Activated CD8-positive, alpha-beta T cell treated with anti-CD3 and anti-CD28 coated beads for 36 hours (primary cell): ENCODE measurements at places on chromosomes 1 and 21.

DNA sequence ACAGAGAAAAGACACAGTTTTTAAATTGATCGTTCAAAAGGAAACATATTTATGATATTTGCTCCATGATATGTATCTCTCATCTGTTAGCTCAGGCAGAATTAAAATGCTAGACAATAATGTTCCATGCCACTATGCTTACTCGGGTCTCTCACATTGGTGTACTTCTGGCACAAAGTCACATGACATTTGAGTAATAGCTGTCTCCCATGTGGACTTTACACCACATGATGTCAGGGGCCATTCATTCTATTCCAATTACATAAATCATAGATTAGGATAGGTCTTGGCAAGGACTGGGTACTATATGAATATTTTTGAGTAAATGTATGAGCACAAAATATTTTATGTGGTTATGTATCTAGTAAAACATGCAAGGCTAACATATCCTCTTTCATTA lies 648.4 kb downstream of the PLA2G4A start:
- no peak overlapping the region for H3K27ac ChIP-seq
- H3K4me3 ChIP-seq: no peak overlapping the region
- H3K27me3 ChIP-seq: no peaks in the 10 kb centered on the region
- H3K4me1 ChIP-seq: no peaks in the 10 kb centered on the region

- H3K27ac ChIP-seq: no peak overlapping the region
- no peak for DNase-seq
- H3K27me3 ChIP-seq: no peaks in the 10 kb centered on the region
- no peak overlapping the region for H3K4me3 ChIP-seq
Observed at GRCh38 chr21:36532769-36533467, 53.0 kb upstream of the CLDN14 start.

DNA sequence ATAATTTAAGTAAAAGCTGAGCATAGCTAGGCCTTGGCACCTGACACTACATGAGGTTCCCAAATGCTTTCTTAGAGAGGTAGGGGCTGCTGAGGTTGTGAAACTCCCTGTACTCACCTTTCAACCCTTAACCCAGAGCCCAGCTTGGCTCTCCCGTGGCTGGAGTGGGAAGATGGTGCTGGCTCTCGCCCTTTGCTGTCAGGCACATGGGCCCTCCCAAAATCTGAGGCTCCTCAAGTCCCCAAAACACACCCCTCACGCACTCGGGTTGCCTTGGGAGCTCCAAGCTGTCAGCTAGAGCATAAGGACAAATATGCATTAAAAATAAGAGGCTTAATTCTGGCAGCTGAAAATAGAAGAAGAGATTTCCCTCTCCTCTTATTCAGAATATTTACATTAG lies 46.7 kb upstream of the PLPPR4 start:
- H3K4me1 ChIP-seq: no peaks in the 10 kb centered on the region
- H3K27ac ChIP-seq: no peak overlapping the region
- H3K27me3 ChIP-seq: peaks cover 3% of the 10 kb centered on the region
- no peaks in the 10 kb centered on the region for H3K36me3 ChIP-seq
- H3K4me3 ChIP-seq: no peak overlapping the region
- DNase-seq: no peak

DNA sequence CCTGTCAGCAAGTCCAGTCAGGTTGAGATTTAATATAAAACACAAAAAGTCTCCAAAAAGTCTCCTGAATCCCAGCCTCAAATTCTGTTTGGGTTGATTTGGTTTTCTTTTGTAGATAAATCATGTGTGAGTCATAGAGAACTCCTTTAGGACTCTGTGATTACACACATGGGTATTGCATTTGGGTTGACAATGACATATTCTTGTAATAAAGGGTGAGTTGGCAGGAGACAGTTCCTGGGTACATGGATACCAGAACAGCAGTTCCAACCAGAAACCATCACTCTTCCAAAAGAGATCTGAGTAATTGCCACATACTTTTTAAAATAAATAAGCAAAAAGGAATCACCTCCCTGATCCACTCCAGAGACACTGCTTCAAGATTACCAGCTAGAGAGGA lies 8.9 kb downstream of the CR2 start:
- H3K36me3 ChIP-seq: peaks cover 1% of the 10 kb centered on the region
- no peaks in the 10 kb centered on the region for H3K27me3 ChIP-seq
- peaks cover 49% of the 10 kb centered on the region for H3K4me1 ChIP-seq
- H3K27ac ChIP-seq: peak overlapping the region; percentile 37

DNA sequence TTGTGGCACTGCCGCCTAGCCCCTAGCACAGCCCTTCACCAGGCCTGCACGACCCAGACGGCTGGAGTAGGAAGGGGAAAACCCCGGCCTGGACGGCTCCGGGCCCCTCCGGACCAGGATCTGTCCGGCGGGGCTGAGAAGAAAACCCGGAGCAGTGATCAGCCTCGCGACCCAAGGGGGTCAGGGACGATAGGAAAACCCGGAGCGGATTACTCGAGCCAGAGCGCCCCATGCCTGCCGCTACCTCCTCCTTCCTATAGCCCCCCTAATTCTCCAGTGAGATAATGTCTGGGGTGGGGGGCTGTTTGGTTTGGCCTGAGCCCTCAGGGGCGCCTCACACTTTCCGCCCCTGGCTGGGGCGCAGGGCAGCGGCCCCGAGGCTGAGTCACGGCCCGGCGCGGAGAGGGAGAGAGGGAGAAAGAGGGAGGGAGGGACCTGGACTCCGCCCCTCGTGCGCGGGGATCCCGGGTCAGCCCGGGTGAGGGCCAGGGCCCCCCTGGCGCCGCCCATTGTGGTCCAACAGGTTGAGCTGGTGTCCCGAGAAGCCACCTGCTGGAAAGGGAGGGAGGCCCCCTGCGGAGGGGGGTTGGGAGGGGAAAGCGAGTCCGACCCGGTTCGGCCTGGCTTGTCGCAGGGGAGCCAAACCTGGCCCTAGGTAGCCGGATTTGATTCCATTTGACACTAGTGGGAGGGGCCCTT lies 1.7 kb upstream of the ZBTB7B start:
- peaks cover 5% of the 10 kb centered on the region for H3K36me3 ChIP-seq
- H3K27me3 ChIP-seq: no peaks in the 10 kb centered on the region
- H3K4me1 ChIP-seq: peaks cover 46% of the 10 kb centered on the region
- peak overlapping the region; percentile 88 for H3K27ac ChIP-seq
- H3K4me3 ChIP-seq: peak overlapping the region; percentile 70

DNA sequence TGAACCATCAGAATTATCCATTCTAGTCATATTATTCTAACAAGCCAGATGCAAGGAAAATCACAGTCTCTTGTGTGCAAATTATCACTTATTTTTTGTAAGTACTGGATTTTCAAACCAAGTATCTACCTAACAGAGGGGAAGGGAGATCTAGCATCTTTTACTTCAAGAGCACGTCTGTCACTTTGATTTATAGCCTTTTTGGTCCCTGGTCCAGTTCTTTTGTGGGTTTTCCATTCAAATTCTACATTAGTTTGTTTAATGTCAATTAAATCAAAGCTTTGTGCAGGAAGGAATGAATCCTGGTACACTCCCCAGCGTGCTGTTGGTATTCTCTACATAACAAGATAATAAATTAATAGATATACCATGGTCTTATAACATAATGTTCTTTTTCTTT lies 43.6 kb downstream of the ERG start:
- no peak for DNase-seq
- H3K4me1 ChIP-seq: no peaks in the 10 kb centered on the region
- no peak overlapping the region for H3K27ac ChIP-seq

- H3K4me3 ChIP-seq: no peak overlapping the region
- no peak overlapping the region for H3K27ac ChIP-seq
- peaks cover 12% of the 10 kb centered on the region for H3K36me3 ChIP-seq
- no peaks in the 10 kb centered on the region for H3K27me3 ChIP-seq
Observed at GRCh38 chr1:50570066-50570468, 146.8 kb upstream of the DMRTA2 start.

DNA sequence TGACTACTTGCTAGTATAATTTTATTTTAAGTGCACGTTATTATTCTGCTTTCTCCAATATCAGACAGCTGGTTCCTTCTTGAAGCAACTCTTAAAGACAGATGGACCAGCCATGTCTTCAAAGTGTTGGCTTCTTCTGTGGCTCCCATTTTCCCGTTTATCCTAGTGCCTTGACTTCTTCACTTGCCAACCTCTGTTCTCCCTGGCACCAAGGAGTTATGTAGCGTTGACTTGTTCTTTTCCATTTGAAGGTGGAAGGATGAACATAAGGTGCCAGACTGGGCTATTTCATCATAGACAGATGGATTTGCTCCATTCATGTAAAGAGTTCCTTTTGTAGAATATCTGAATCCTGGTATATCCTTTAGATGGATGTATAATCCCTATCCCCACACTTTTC lies 260.6 kb downstream of the DISC1 start:
- H3K4me3 ChIP-seq: no peak overlapping the region
- H3K36me3 ChIP-seq: no peaks in the 10 kb centered on the region
- H3K4me1 ChIP-seq: no peaks in the 10 kb centered on the region
- H3K27ac ChIP-seq: no peak overlapping the region
- DNase-seq: no peak
- H3K27me3 ChIP-seq: no peaks in the 10 kb centered on the region

DNA sequence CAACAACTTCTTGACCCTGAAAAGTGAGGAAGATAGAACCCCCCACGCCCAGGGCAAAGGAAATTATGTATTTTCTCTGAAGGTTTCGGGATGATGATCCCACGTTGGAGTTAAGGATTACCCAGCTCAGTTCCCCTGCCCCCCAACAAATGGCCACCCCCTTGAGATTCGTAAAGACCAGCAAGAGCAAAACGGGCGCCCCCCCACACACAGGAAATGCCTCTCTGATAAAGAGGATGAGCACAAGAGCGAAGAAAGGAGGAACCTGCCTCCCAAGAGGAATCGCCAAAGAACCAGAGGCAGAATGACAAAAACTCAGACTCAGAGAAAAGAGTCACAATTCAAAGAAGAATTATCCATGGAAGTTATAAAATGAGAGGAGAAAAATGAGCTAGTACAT lies 576.9 kb downstream of the MATN1 start:
- no peak overlapping the region for H3K27ac ChIP-seq
- no peaks in the 10 kb centered on the region for H3K36me3 ChIP-seq
- H3K4me1 ChIP-seq: no peaks in the 10 kb centered on the region
- no peak overlapping the region for H3K4me3 ChIP-seq
- DNase-seq: no peak
- peaks cover 14% of the 10 kb centered on the region for H3K27me3 ChIP-seq

- H3K27ac ChIP-seq: no peak overlapping the region
- H3K4me1 ChIP-seq: no peaks in the 10 kb centered on the region
- no peak overlapping the region for H3K4me3 ChIP-seq
- peaks cover 1% of the 10 kb centered on the region for H3K27me3 ChIP-seq
- no peaks in the 10 kb centered on the region for H3K36me3 ChIP-seq
Observed at GRCh38 chr1:44377925-44378784, 23.1 kb upstream of the ERI3 start.

GRCh38 chr21:44637018-44637850 lies at the start of gene KRTAP10-10:
Gene KRTAP10-10, plus strand, starts transcription at chr21:44637356. Its CDS starts 62 bp downstream, at chr21:44637418.
- no peak within 1 kb of the TSS for H3K27ac ChIP-seq
- no peak within 1 kb of the TSS for H3K4me3 ChIP-seq
- DNase-seq: no peak
- no peaks in the 10 kb centered on the region for H3K4me1 ChIP-seq
- peaks cover 2% of the 10 kb centered on the region for H3K36me3 ChIP-seq
- no peaks in the 10 kb centered on the region for H3K27me3 ChIP-seq

DNA sequence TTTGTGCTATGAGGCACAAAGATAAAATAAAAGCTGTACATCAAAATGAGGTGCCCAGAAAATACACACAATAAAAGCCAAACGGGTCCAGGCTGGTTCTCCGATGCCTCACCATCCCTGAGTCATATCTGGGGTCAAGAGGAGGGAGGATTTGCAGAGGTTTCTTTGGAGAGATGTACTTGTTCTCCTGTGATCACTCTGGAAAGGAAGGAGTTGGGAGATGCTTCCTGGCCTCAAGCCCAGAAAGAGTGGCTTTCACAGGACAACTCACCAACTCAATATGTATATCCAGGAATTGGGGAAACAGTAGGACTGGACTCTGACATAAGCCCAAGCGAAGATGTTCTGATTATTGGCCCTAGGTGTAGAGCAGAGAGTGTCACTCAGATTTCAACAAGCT lies 51.9 kb downstream of the DIPK1A start:
- H3K36me3 ChIP-seq: peaks cover 26% of the 10 kb centered on the region
- no peak for DNase-seq
- no peak overlapping the region for H3K4me3 ChIP-seq

GRCh38 chr1:21157054-21157453 lies 19.6 kb downstream of the EIF4G3 start:
- peaks cover 26% of the 10 kb centered on the region for H3K36me3 ChIP-seq
- DNase-seq: no peak
- no peaks in the 10 kb centered on the region for H3K27me3 ChIP-seq
- peaks cover 11% of the 10 kb centered on the region for H3K4me1 ChIP-seq
- no peak overlapping the region for H3K4me3 ChIP-seq

GRCh38 chr1:117572546-117572945 lies 33.3 kb upstream of the TENT5C start:
- H3K36me3 ChIP-seq: no peaks in the 10 kb centered on the region
- H3K4me3 ChIP-seq: no peak overlapping the region
- H3K4me1 ChIP-seq: peaks cover 16% of the 10 kb centered on the region
- no peaks in the 10 kb centered on the region for H3K27me3 ChIP-seq
- no peak overlapping the region for H3K27ac ChIP-seq

GRCh38 chr1:78911956-78912880 lies 94.3 kb downstream of the ADGRL4 start:
- no peaks in the 10 kb centered on the region for H3K27me3 ChIP-seq
- no peak for DNase-seq
- H3K36me3 ChIP-seq: no peaks in the 10 kb centered on the region
- H3K4me1 ChIP-seq: no peaks in the 10 kb centered on the region
- H3K4me3 ChIP-seq: no peak overlapping the region

- peaks cover 41% of the 10 kb centered on the region for H3K36me3 ChIP-seq
- no peaks in the 10 kb centered on the region for H3K27me3 ChIP-seq
- peak overlapping the region; percentile 53 for H3K27ac ChIP-seq
- no peak overlapping the region for H3K4me3 ChIP-seq
Observed at GRCh38 chr1:8497210-8497819, 179.4 kb downstream of the SLC45A1 start.

DNA sequence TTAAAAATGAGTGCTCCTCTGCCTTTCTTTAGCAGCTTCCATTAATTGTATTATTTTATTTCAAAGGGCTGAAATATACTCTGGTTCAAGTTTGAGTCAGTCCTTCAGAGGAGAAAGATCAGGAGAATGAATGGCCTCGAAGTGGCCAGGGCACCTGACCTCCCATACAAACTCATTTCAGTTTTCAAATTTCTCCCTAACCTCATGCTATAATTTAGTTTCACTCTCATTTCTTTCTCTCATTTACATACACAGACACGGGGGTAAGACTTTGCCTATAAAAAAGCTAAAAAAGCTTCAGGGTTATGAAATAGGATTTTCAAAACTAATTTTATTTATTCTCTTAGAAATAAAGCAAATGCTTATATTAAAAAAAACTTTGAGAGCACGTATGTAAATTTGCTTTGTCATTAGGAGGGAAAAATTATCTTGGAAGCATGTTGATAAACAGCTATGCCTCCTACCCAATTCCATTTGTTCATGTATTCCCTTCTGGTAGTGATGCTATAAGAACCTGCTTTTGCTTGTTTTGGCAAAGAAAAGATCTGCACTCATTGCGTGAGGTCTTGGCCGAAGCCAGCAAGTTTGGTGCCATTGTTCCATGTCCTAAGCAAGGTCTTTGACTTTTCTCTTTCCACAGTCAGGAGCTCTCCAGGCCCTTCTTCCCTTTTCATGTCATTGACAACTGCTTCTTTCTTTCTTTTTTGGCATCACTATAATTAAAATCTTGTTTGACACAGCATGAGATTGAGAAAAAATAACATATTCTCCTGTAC lies 80.4 kb upstream of the LRRC53 start:
- H3K27me3 ChIP-seq: peaks cover 2% of the 10 kb centered on the region
- no peak for DNase-seq
- H3K4me3 ChIP-seq: no peak overlapping the region
- H3K27ac ChIP-seq: no peak overlapping the region

- H3K27ac ChIP-seq: no peak overlapping the region
- DNase-seq: no peak
- H3K36me3 ChIP-seq: no peaks in the 10 kb centered on the region
- no peaks in the 10 kb centered on the region for H3K27me3 ChIP-seq
Observed at GRCh38 chr1:207999972-208000371, 89.0 kb upstream of the CD34 start.
